ENCODE measurements at places on chromosomes 5 and 9. TPM values are rescaled to one million over a fixed set of nuclear protein-coding genes. Genes with fewer than 3 reads are reported as not detected.
A peak's percentile ranks its signal among the peaks of the same experiment; 100 is the strongest.

Gene TIMD4
- total RNA-seq: 34.4 TPM

Gene IL9
- not detected for total RNA-seq

Gene C5orf46
- total RNA-seq: 5.1 TPM

Gene CCIN
- 84.8 TPM for total RNA-seq

Gene PDE8B
- total RNA-seq: 7.2 TPM

Gene PGM5
- 10.4 TPM for total RNA-seq

Gene MACIR
- 21.6 TPM for total RNA-seq

Gene FCHO2
- 18.7 TPM for total RNA-seq

DNA sequence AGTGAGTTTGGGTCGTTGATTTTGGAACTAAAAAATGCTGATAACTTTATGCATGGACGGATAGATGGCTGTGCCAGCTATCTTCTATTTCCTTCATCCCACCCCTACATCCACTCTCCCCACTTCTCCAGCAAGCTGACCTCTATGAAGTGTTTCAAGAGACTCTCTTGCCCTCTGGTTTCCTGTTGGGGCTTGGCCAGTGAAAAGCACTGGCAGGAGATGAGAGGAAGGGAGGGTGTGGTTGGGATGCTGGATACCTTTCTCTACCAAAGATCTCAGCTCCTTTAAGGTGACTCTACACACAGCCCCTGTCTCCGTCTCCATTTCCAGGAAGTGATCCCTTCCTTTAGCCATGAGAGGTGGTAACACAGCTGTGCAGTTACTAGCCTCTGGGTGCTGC is 30.0 kb upstream of the JMY start:
- no peak overlapping the region for H3K27ac ChIP-seq
- H3K4me3 ChIP-seq: no peak overlapping the region

- no peak overlapping the region for H3K4me3 ChIP-seq
- no peaks in the 10 kb centered on the region for H3K36me3 ChIP-seq
- no peaks in the 10 kb centered on the region for H3K27me3 ChIP-seq
- no peak overlapping the region for H3K27ac ChIP-seq
These were observed 83.0 kb downstream of the GRIA1 start for GRCh38 chr5:153573326-153574033.

GRCh38 chr5:110478895-110479294 is 247.6 kb downstream of the TMEM232 start:
- no peak for DNase-seq
- no peaks in the 10 kb centered on the region for H3K36me3 ChIP-seq
- H3K27ac ChIP-seq: no peak overlapping the region

DNA sequence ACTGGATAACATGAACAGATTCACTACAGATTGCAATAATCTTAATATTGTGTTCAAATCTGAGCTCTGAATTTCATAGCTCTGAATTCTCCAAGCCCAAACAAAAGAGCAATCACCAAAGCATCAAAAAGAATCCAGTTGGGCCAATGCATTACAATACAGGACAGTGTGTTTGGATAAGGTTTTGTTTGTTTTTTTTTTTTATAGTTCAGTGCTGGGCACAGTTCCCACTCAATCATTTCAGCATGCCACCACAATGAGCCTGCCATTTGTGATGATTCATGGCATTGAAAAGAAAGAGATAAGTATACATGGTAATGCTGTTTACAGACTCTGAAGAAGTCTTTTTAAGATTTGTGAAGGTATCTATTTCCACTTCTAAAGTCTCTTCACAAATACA is 1.7 kb upstream of the HTR1A start:
- H3K36me3 ChIP-seq: no peaks in the 10 kb centered on the region
- H3K4me3 ChIP-seq: no peak overlapping the region
- no peak for DNase-seq
- no peaks in the 10 kb centered on the region for H3K4me1 ChIP-seq

DNA sequence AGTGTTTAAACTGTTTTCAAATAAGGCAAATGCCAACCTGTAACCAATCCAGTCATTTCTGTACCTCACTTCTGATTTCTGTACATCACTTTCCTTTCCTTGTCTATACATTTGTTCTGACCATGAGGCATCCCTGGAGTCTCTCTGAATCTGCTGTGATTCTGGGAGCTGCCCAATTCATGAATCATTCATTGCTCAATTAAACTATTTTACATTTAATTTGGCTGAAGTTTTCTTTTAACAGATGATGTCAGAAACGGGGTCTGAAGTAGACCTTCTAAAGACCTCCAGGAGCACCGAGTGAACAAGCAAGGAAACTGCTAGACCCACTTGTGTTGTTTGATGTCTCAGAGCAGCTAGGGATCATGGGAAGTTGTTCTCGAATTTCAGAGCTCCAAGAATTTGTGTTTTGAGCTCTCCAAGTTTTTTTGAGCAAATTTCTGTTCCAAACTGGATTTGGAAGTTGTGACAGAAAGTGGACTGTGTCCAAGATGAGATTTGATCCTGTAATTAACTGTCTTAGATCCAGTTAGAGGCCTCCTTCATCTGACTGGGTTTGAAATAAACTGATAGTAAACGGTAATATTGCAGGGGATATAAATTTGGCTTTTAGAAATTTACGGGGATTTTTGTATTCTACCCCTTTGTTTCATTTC is 490.8 kb upstream of the ST8SIA4 start:
- no peaks in the 10 kb centered on the region for H3K4me1 ChIP-seq
- no peak for DNase-seq
- no peak overlapping the region for H3K4me3 ChIP-seq
- no peaks in the 10 kb centered on the region for H3K36me3 ChIP-seq
- no peak overlapping the region for H3K27ac ChIP-seq

DNA sequence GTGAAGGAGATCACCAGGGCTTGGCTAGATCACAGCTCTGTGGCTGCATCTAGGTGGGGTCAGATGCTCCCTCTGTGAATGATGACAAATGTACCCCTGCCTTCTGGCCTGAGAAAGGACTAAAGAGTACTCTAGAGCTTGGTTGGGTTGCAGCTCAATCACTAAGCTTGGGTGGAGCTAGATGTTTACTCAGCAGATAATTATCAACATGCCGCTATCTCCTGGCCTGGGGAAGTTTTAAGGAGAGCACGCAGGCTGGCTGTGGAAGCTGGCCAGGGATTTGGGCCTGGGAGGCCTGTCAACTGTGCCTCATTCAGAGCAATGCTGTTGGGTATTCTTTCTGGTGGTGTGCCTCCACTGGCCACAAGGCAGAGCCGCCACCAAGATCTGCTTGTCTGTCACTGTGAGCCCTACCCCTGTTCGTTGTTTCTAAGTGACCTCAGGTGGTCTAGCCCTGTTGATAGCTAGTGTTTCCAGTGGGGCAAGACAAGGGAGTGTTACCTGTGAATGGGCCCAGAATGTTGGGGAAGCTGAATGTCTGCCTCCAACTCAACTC is 181.7 kb downstream of the ADGRV1 start:
- no peaks in the 10 kb centered on the region for H3K36me3 ChIP-seq
- H3K27me3 ChIP-seq: no peaks in the 10 kb centered on the region
- no peak overlapping the region for H3K4me3 ChIP-seq
- H3K27ac ChIP-seq: no peak overlapping the region
- DNase-seq: no peak

DNA sequence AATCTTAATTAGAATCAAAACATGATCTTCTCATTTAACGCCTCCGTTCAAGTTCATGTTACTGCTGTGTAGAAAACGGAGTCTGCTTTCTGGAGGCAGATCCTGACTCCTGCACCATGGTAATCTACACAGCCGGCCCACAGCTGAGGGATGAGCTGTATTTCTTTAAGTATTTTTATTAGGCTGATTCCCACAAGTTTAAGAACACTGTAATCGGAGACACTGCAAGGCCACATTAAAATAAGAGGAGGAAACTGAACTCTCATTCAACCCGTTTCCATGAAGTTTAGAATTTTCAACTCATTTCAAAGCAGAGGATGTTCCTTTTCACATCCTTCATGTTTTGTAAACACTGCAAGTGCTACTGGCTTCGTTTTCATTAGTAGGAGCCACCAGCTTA is 372.2 kb downstream of the NFIB start:
- H3K27me3 ChIP-seq: no peaks in the 10 kb centered on the region
- peaks cover 5% of the 10 kb centered on the region for H3K4me1 ChIP-seq
- H3K27ac ChIP-seq: no peak overlapping the region
- peak; percentile 21 for DNase-seq
- H3K36me3 ChIP-seq: no peaks in the 10 kb centered on the region
